Colonic mucosa (tissue), 4 donors: ENCODE measurements at places on chromosomes 7 and 10.

GRCh38 chr7:123324283-123324682 lies 124.5 kb upstream of the SLC13A1 start:
- H3K27ac ChIP-seq, result no peak overlapping the region
- no peaks in the 10 kb centered on the region for H3K27me3 ChIP-seq
- no peak overlapping the region for H3K4me3 ChIP-seq
- no peaks in the 10 kb centered on the region for H3K4me1 ChIP-seq

- H3K27ac ChIP-seq, result no peak overlapping the region
- peak; percentile 22 for DNase-seq
- no peaks in the 10 kb centered on the region for H3K27me3 ChIP-seq
- H3K36me3 ChIP-seq, result no peaks in the 10 kb centered on the region
These were observed 52.9 kb upstream of the CACNB2 start for GRCh38 chr10:18087355-18087754.

DNA sequence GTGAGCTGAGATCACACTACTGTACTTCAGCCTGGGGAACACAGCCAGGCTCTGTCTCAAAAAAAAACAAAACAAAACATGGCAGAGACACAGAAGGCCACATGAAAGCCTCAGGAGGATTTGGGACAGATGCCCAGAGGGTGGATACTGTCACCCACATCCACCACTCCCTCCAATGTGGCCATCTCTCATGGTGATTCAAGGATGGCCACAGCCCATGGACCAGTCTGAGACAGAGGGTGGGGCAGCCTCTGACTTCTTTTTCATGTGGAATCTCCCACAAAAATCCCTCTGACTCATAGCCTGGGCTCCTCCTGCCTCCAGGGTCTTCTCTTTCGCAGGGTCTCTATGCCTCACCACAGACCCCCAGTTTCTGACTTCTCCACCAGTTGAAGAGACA lies 59.0 kb upstream of the GTF2I start:
- no peak for DNase-seq
- no peak overlapping the region for H3K4me3 ChIP-seq
- H3K36me3 ChIP-seq, result no peaks in the 10 kb centered on the region
- no peak overlapping the region for H3K27ac ChIP-seq
- no peaks in the 10 kb centered on the region for H3K27me3 ChIP-seq

DNA sequence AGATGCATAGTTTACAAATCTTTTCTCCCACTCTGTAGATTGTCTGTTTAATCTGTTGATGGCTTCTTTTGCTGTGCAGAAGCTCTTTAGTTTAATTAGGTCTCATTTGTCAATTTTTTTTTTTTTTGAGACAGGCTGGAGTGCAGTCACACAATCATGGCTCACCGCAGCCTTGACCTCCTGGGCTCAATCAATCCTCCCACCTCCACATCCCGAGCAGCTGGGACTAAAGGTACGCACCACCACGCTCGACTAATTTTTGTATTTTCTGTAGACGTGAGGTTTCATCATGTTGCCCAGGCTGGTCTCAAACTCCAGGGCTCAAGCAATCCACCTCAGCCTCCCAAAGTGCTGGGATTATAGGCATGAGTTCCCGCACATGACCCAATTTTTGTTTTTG lies 1655.8 kb downstream of the REEP3 start:
- H3K36me3 ChIP-seq, result no peaks in the 10 kb centered on the region
- H3K4me1 ChIP-seq, result no peaks in the 10 kb centered on the region
- no peaks in the 10 kb centered on the region for H3K27me3 ChIP-seq
- H3K4me3 ChIP-seq, result no peak overlapping the region
- no peak for DNase-seq

DNA sequence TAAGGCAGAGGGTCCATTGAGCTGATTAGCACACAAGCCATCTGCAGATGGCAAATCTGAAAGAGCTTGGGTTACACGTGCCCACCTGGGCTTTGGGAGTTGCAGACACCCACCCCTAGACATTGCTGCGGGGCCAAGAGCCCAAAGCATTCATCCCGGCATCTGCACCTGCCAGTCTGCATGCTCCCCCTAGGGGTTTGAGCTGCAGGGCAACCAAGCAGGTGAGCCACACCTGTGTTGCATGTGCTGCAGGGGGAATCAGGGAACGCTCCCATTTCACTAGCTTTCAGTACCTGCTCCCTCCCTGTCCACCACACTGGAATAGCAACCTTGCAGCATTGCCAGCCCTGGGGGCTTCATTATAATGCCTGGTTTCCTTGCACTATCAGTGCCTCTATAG lies 21.1 kb downstream of the C7orf33 start:
- no peaks in the 10 kb centered on the region for H3K4me1 ChIP-seq
- H3K27ac ChIP-seq, result no peak overlapping the region
- H3K4me3 ChIP-seq, result no peak overlapping the region
- H3K36me3 ChIP-seq, result no peaks in the 10 kb centered on the region

DNA sequence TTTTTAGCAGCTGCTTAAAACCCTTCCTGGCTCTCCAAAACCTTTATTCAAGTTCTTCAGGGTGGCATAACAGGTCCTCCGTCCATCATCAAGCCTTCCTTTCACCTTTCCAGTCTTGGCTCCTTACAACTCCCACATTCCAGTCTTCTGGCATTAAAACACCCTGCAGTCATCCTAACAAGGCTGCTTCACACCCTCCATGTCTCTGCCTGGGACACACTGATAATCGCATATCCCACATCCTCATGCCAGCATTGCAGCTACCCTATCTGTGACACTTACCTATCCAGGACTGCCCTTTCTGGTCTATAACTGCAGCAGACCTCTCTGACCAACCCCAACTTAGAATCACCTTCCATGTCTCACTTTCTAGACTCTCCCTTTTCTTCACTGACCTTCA lies 2.6 kb upstream of the TLL2 start:
- DNase-seq, result no peak
- H3K27ac ChIP-seq, result no peak overlapping the region
- H3K36me3 ChIP-seq, result no peaks in the 10 kb centered on the region

DNA sequence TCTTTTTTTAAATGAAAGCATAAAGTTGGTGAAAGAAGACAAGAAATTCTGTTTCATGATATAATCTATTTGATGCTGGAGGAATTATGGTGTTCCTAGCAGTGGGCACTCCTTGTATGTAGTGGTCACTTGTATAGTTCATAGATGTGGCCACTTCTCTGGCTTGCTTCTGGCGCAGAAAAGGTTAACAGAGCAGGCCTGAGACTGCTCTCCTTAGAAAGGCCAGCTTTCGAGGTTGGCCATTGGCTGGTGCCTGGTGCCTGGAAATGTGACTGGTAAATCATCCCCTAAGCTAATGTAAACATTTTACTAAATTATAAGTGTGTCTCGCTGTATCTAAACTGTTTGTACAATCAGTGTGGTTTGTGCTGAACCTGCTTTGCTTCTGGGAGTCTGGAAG lies 276.1 kb downstream of the PHTF2 start:
- no peaks in the 10 kb centered on the region for H3K4me1 ChIP-seq
- no peaks in the 10 kb centered on the region for H3K27me3 ChIP-seq
- no peak overlapping the region for H3K4me3 ChIP-seq
- H3K27ac ChIP-seq, result no peak overlapping the region

- H3K27ac ChIP-seq, result no peak overlapping the region
- H3K4me3 ChIP-seq, result no peak overlapping the region
- no peak for DNase-seq
These were observed 22.6 kb upstream of the KBTBD2 start for GRCh38 chr7:32914184-32914583.

- H3K4me1 ChIP-seq, result no peaks in the 10 kb centered on the region
- H3K36me3 ChIP-seq, result no peaks in the 10 kb centered on the region
- no peak overlapping the region for H3K27ac ChIP-seq
- DNase-seq, result no peak
- H3K27me3 ChIP-seq, result no peaks in the 10 kb centered on the region
- H3K4me3 ChIP-seq, result no peak overlapping the region
These were observed 108.3 kb downstream of the ANK3 start for GRCh38 chr10:60281331-60281730.

- peak overlapping the region; percentile 25 for H3K4me3 ChIP-seq
- H3K4me1 ChIP-seq, result peaks cover 6% of the 10 kb centered on the region
- peaks cover 8% of the 10 kb centered on the region for H3K27me3 ChIP-seq
- DNase-seq, result peak; percentile 95
These were observed 300.4 kb upstream of the NFE2L3 start for GRCh38 chr7:25851332-25852210.

DNA sequence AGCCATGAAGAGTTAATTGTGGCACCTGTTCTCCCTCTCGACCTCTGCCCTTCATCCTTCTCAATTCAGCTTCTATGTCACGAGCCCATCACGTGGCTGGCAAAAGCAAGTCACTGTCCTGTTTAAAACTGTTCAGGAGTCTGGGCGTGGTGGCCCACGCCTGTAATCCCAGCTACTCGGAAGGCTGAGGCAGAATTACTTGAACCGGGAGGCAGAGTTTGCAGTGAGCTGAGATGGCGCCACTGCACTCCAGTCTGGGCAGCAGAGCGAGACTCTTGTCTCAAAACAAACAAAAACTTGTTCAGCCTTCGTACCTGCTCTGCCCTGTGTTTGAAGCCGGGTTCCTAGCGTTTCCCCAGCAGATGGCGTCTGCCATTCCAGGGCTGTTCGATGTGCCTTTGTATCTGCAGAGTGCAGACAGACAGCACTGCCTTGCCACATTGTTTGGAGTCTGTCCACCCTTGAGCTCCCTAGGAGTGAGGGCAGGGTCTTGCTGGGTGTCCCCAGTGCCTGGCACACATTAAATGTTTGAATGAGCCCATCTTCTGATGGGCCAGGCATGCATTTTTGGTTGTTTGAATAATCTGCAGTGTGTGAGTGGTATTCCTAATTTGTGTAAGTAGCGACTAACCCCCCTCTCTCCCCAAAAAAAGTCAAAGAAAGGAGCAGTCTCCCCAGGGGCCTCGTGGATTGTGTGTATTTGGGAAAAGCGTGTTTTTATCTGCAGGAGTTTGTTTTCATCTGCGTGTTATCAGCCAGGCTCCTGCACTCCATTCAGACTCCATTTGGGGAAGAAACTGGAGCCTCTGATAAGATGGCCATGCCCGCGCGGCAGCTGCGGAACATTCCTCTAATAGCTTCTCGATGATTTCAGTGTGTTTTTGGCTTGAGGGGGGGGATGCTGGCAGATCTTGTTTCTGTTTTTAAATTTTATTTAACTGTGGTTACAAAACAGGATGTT lies 61.2 kb downstream of the DNAJB6 start:
- no peaks in the 10 kb centered on the region for H3K36me3 ChIP-seq
- H3K27me3 ChIP-seq, result no peaks in the 10 kb centered on the region
- H3K4me1 ChIP-seq, result no peaks in the 10 kb centered on the region
- peak; percentile 34 for DNase-seq
- no peak overlapping the region for H3K4me3 ChIP-seq
- peak overlapping the region; percentile 30 for H3K27ac ChIP-seq

DNA sequence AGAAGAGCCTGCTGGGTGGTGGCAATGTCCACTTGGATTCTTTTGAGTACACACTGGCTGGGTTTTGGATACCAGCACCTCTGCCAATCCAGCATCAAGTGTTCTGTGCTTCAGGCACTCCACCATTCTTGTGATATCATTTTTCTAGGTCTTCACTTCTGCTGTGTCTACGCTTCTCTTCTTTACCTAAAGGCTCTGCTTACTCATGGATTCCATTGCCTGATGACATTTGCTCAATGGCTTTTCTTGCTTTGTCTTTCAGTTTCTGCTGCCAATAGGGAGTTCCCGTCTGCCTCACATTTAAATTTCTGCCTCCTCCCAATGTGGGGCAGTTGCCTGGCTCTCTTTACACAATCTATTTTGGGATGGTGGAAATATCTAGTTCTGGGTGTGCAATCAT lies 12.7 kb upstream of the PAPSS2 start:
- H3K27ac ChIP-seq, result no peak overlapping the region
- H3K36me3 ChIP-seq, result no peaks in the 10 kb centered on the region
- H3K27me3 ChIP-seq, result no peaks in the 10 kb centered on the region
- DNase-seq, result no peak
- no peaks in the 10 kb centered on the region for H3K4me1 ChIP-seq
- H3K4me3 ChIP-seq, result no peak overlapping the region

- no peaks in the 10 kb centered on the region for H3K27me3 ChIP-seq
- H3K36me3 ChIP-seq, result no peaks in the 10 kb centered on the region
- H3K4me1 ChIP-seq, result no peaks in the 10 kb centered on the region
These were observed 17.7 kb upstream of the FAM20C start for GRCh38 chr7:174716-175115.

DNA sequence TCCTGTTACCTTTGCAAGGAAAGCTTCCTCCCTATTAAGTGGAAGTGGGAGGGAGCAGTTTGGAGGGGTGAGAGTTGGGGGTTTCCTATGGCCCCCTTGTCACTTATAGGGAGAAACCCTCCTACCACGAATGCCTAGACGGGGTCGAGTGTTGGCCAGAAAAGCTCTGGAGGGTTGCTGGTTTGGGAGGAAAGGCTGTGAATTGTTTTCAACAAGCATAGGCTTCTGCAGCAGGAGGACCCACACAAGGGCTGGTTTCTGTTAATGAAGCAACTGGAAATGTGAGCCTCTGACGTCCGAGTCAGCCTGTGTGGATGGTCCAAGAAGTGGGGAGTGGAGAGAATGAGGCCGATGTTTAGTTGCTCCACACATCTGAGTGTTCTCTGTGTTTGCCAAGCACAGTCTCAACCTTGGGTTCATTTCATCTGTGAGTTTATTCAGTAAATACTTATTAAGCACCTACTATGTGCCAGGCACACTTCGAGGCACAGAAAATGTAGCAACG lies 37.3 kb upstream of the LEP start:
- H3K4me1 ChIP-seq, result no peaks in the 10 kb centered on the region
- H3K36me3 ChIP-seq, result no peaks in the 10 kb centered on the region
- no peak overlapping the region for H3K27ac ChIP-seq
- peaks cover 24% of the 10 kb centered on the region for H3K27me3 ChIP-seq

- DNase-seq, result no peak
- H3K36me3 ChIP-seq, result no peaks in the 10 kb centered on the region
- no peak overlapping the region for H3K4me3 ChIP-seq
These were observed 65.2 kb upstream of the EMX2 start for GRCh38 chr10:117477211-117477947.

DNA sequence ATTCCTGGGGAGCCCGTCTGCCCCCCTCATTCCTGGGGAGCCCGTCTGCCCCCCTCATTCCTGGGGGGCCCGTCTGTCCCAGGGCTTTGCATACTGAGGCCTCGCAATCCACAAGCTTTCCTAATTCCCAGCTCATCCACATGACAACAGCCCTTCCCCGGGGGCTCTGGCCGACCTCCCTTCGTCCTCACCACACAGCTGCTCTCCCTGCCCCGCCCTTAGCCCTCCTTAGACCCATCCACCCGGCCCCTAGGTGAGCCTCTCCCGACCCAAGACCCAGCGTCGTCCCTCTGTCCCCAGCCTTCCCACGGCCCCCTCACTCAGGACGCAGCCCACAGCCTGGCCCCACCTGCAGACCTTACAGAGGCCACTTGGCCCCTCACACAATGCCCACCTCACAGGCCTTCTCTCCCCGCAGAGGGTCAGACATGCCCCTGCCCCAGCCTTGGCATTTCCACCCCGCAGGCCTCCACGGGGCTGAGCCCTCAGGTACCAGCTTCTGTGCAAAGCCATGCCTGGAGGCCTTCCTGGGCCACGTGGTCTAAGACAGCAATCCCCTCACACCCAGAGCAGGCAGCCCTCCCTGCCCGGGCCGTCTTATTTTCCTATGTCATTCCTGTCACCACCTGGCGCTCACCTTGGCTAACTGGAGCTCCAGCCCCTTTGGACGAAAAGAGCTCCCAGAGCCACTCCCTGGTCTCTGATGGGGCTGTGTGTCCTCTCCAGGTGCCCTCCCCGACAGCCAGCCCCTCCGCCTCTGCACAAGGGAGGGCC lies 3.5 kb upstream of the FAM20C start:
- H3K36me3 ChIP-seq, result no peaks in the 10 kb centered on the region
- no peak overlapping the region for H3K27ac ChIP-seq
- peaks cover 18% of the 10 kb centered on the region for H3K27me3 ChIP-seq
- H3K4me3 ChIP-seq, result no peak overlapping the region
- no peaks in the 10 kb centered on the region for H3K4me1 ChIP-seq

- H3K36me3 ChIP-seq, result no peaks in the 10 kb centered on the region
- H3K4me3 ChIP-seq, result no peak overlapping the region
- H3K27me3 ChIP-seq, result no peaks in the 10 kb centered on the region
- DNase-seq, result no peak
- H3K4me1 ChIP-seq, result no peaks in the 10 kb centered on the region
- H3K27ac ChIP-seq, result no peak overlapping the region
These were observed 181.3 kb upstream of the PRPS1L1 start for GRCh38 chr7:18208921-18209320.
